Naive B cell (primary cell): ENCODE measurements at places on chromosomes 13 and 19. TPM values are rescaled to one million over a fixed set of nuclear protein-coding genes. Genes with fewer than 3 reads are reported as not detected.

DNA sequence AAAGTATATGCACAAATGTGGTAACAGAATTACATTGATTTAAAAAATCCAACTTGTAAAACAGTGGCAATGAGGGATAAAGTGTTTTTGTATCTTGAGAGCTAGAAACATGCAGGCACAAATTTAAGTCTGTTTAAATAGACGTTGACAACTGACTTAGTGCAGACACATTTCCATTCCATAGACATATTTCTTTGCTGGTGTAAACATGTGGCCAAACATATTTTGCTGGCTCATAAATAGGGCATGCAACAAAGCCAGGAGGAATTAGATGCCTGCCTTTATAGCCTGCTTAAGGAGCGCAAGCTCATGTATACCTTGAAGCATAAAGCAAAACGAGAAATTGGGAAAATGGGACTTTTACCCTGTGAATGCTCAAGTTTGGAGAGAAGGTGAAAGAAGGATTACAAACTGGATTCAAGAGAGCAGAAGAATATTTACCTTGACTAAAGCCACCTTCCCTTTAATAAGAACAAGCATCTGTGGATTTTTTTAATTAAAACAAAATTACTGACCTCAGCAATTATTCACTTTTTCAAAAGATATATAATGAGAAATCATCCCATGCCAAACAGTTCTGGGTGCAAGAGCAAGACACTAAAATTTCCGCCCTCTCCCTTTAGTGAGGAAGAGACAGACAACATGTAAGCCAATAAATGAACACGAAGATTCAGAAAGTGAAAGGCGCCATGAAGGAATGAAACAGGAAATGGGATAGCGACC is 71.0 kb downstream of the DCT start:
- no peak for DNase-seq

GRCh38 chr13:97901716-97902115 is 51.8 kb upstream of the IPO5 start:
- no peak for DNase-seq

Gene NKG7
- 6.9 TPM for polyA plus RNA-seq

GRCh38 chr13:109802936-109803335 is 16.6 kb upstream of the IRS2 start:
- no peak for DNase-seq

GRCh38 chr19:12607631-12608030 is 3.0 kb downstream of the ZNF490 start:
- DNase-seq: no peak

DNA sequence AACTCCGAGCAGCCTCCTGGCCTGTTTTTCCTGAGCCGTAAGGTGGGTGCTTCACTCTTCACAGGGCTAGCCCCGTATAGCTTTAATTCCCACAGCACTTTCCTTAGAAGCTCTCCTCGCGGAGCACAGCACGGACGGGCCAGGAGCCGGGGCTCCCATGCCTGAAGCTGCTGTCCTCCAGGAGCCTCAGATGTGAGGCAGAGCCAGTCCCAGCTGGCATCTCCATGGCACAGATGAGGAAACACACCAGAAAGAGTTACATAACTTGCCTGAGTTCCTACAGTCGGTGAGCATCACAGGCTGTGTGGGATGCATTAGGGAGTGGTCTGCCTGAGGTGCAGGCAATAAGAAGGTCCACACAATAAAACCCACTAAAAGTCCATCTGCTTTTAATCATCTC is 118.5 kb downstream of the ATP8A2 start:
- no peak for DNase-seq

DNA sequence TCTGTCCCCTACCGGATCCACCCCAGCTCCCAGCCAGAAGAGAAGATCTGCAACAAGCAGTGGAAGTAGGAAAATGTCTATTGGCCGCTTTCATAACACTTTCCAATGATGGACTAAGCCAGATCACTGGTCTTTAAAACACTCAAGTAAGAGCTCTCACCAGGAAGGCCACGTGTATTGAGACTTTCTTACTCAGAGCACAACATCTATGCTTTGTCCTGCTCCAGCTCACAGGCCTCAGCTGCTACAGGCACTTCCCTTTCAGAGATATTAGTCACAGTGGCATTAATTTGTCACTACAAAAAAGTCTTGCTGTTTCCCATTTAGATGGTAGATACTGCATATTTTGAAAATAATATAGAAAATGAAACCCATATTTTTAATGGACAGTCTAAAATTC is 164.2 kb downstream of the ABCC4 start:
- DNase-seq: no peak

DNA sequence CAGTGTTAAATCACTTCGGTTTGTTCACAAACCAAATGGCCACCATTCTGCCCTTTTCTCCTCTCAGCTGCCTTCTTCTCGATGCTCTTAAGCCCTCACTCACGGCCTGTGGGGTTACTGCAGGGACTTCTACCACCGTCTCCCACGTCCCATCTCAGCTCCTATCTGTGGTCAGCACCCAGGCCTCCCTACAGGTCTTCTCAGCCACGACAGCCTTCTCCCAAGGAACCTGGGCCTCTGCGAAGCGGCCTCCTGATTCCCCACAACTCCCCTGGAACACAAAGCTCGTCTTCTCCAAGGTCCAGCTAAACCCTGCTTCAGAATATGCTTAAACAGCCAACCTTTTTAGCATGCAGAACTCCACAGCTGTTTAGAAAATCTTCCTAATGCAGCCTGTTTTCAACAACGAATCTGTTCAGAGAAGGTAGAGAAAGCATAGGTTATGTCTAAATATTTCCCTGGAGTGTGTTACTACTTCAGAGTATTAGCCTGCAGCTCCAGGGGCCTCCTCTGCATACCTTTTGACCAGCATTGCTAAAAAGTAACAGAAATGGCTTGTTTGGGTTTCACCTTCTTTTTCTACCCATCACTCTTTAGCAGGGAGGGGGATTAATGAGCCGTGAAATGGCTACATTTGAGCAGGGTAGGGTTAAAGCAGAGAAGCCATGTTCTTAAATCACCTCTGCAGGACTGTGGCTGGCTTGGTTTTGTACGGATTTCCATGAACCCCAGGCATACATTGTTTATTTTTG is 104.0 kb downstream of the COL4A2 start:
- DNase-seq: no peak
